AG09309 (cell line): ENCODE measurements at places on chromosomes 1 and 21.
A peak's percentile ranks its signal among the peaks of the same experiment; 100 is the strongest.

DNA sequence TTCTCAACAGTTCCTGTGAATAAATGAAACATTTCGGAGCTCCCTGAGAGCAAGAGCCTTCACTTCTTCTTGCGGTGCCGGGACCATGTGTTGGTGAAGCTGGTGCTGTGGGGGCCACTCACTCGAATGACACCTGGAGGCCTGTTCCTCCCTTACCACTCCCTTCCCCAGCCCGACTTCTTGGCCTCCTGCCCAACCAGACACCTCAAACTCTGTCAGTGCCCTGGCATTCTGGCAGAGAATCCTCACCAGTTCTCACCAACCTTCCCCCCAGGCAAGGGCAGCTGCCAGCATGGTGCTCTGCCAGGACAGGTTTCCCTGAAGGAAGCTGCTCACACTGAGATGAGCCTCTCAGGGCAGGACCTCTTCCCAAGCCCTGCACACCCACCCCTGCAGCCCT, 68.3 kb downstream of the MPZL1 start:
- no peak for DNase-seq

- no peak for DNase-seq
Observed at GRCh38 chr1:99573431-99574217, 72.3 kb upstream of the PALMD start.

- no peak for DNase-seq
Observed at GRCh38 chr1:37184789-37185188, 150.5 kb upstream of the GRIK3 start.

DNA sequence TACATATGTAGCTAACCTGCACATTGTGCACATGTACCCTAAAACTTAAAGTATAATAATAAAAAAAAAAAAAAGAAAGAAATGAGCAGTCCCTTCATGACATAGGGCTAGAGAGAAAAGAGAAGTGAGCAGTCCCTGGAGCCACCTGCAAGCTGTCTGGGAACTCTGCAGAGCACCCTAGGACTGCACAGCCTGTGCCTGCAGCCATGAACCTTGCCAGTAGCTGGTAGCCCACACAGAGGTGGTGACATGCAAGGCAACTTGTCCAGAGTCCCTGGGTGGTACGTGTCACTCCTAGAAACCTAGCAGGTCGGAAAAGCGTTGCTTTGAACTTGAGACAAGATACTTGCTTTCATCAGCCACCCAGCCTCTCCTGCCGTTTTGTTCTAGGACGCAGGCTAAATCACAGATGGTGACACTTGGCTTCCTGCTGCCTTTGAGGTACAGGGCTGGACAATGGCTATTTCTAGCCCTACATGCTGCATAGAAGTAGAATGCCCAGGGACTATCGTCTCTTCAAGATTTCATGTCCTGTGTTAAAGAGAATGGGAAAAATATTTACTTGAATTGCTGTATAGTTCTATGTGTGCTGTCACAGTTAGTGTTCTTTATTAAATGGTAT, 260.9 kb downstream of the LTN1 start:
- no peak for DNase-seq

- DNase-seq, result no peak
Observed at GRCh38 chr21:41663805-41664788, 102.8 kb downstream of the RIPK4 start.

DNA sequence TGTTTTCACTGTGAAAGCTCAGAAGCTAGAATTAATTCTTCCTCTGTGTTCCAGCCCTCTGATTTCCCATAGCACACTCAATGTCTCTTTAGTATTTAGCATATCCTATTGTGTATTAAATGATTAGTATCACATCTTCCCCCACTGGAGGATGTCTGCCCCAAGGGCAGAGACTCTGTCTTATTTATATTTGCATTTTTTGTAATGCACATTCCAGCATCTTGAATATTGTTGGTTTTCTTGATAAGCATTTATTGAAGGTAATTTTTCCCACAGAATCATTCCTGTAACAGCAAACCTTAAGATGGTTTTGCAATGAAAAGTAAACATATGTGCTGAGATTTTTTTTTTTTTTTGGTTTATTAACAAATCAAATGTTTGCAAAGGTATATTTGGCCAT, 34.1 kb downstream of the CENPF start:
- DNase-seq, result no peak

GRCh38 chr1:117607471-117607870, 1.6 kb downstream of the TENT5C start:
- DNase-seq, result no peak

DNA sequence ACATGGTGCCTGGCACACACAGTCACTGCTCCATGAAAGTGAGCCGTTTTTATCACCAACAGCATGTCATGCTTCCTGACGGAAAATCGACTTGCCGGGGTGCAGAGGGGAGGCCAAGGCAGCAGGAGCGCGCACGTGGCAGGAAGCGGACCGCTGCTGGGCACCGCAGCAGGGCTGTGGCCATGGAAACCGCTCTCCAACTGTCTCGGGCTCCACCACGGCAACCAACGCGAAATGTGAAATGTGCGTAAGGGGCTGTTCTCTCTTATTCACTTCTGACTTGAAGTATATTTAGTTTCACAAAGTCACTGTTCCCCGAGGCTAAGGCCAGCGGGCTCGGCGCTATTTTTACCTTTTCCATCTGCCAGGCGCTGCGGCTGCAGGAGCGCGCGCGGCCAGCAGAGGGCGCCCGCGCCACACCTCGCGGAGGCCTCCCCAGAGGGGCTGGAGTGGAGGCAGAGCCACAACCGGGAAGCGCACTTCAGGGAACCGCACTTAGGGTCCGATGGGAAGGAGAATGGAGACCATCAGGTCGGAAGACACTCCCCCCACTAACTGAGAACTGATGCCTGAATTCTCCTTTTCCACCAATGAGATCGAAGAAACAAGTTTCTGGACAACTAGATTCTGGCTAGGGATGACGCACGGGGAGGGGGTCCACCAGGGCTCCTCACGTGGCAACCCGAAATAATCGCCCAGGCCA, 19.7 kb downstream of the RCC2 start:
- DNase-seq, result no peak

DNA sequence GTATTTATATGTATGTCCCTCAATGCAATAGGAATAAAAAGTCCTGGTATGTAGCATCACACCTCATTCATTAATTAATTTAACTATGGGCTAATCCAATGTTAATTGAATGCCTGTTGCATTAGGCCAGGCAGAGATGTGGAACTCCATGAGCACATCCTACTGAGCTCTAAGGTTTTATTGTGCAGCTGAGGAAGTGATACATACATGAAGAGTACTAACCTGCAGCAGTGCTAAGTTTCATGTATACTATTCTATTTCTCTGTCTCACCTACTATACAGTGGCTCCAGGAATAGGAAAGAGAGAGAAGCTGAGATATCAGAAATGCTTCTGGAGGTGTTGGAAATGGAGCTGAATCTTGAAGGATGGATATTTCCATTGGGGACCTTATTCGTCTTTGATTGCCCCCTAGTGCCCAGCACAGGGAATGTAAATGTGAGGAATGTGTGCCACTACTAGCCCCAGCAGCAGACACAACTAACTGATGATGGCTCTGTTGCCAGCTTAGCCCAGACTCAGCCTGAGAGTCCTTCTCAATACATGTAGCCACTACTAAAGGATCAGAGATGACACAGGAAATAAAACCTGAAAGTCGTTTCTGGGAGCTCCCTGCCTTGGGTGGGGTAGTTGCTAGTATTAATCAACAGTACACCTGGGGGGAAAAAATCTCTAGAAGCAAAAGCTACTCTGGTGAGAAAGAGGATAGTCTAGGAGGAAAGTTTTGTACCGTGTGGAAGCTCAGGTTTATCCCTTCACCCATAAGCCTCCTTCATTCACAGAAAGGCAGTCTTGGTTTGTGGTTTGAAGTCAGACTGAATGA, 173.3 kb upstream of the FOXD3 start:
- DNase-seq, result peak; percentile 21

DNA sequence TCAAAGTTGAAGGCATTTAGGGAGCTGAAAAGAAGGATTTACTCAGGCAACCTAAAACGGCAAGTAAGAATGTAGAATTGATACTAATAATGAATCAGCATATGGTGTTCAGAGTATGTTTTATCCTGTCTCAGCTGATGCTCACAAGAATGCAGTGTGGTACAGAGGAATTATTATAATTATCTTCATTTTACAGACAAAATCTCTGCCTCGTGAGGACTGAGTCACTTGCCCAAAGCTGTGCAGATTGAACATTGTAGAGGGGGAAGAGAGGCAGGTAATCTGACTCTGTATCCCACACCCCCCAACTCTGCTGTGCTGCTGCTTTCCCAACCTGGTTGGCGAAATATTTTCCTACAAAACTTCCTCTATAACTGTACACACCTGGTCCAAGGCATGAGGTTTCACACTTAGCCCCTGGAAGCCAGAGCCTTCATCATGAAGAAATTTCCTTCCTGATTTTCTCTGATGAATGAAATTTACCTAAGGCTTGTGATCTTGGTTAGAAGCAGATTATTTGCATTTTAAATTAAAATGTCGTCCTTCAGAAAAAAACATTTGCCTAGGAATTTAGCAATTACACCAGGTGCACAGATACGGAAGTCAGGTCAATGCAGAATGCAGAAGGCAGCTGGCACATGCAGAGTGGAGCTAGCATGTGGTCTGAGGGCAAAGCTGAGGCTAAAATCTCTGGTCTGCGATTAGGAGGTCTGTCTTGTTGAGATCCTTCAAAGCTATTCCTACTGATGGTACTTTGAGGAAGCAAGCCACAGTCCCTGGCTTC, 52.8 kb downstream of the DPT start:
- no peak for DNase-seq

GRCh38 chr1:210232511-210233215, at the start of gene SERTAD4:
SERTAD4 (plus strand) TSS chr1:210232796; CDS start chr1:210237961, 5,165 bp downstream.
- DNase-seq, result no peak

- no peak for DNase-seq
Observed at GRCh38 chr21:45421846-45422775, 17.1 kb downstream of the COL18A1 start.

- no peak for DNase-seq
Observed at GRCh38 chr1:205849619-205850355, at the start of gene PM20D1. PM20D1 (minus strand) TSS chr1:205850132; CDS start chr1:205850072, 60 bp downstream.

DNA sequence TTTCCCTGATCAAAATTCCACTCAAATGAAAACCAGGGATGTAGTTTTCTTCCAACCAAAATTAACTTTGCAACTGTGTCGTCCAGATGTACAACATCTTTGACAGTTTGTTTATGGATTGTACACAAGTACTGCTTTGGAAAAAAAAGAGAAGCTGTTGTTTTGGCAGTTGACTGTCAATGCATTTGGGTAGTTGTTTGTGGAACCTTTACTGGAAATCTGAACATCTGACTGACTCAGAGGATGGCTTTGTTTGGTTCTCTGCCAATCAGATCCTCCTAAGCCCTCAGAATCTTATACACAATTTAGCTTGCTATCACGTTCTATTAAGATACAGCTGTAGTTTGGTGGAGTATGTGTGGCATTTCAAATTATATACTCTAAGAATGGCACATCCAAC, 195.0 kb downstream of the KCNK2 start:
- DNase-seq, result no peak

- no peak for DNase-seq
Observed at GRCh38 chr1:219401724-219402625, 210.9 kb downstream of the ZC3H11B start.

DNA sequence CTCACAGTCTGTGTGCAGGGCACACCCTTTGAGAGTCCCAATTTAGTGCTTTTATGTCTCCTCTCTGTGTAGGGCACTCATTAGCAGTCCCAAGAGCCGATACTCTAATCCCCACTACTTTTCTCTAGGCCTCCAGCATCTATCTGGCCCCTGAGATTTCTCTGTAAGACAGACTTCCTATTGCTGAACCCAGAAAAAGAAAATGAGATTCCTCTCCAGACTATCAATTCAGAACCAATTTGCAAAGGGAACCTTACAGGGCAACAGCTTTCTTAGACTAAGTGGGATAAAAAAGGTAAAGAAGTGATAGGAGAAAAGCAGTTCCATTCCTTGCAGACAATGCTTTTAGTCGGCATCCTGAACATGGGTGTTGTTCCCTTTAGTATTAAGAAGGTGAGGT, 172.2 kb downstream of the EDEM3 start:
- DNase-seq, result no peak

DNA sequence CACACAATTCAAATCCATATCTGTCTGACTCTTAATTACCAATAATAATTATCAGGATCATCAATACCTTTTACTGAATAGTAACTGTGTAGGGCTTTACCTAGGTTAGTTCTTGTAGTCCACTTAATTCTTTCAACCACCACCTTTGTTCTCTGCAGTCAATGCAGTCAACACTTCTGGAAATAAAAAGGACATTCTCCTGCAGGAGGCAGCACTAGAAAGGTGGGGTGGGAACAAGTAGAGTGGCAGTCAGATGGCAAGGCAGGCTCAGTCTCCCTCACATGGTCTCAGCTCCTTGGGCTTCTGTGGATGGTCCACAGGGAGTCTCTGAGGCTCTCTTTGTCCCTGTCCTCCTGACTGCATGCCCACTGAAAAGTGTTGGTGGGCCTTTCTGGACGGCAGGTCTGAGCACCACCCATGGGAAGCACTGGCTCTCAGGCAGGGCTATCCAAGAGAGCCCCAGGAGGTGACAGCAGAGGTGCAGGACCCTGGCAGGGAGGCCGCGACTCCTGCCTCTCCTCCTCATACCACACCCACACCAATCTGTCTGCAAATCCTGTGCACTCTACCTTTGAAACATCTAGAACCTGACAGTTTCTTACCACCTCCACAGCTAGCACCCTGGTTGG, 237.3 kb downstream of the FOXD2 start:
- no peak for DNase-seq

GRCh38 chr1:92511541-92511940, 24.8 kb upstream of the GFI1 start:
- DNase-seq, result no peak

- DNase-seq, result peak; percentile 55
Observed at GRCh38 chr1:16181887-16182719, 26.2 kb upstream of the EPHA2 start.

DNA sequence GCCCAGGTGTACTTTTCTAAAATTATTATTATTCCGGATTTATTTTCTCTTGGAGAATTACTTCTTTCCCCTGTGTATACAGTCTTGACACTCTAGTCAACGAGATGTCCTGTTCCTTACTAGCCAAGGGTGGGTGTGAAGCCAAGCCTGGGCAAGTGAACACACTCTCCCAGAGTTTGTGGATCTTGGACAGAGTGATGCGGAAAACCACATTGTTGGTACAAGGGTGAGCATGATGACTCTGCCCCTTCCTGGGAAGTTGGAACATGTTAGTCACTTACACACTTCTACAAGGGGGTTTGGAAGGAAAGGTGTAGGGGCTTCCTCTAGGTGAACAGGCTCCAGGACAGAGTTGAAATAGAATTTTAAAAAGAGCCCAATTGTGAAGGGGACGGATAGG, 20.0 kb upstream of the RD3 start:
- no peak for DNase-seq

GRCh38 chr1:72917920-72918319, 635.6 kb upstream of the NEGR1 start:
- DNase-seq, result no peak

GRCh38 chr1:106584107-106584506, 472.4 kb upstream of the PRMT6 start:
- DNase-seq, result peak; percentile 2

DNA sequence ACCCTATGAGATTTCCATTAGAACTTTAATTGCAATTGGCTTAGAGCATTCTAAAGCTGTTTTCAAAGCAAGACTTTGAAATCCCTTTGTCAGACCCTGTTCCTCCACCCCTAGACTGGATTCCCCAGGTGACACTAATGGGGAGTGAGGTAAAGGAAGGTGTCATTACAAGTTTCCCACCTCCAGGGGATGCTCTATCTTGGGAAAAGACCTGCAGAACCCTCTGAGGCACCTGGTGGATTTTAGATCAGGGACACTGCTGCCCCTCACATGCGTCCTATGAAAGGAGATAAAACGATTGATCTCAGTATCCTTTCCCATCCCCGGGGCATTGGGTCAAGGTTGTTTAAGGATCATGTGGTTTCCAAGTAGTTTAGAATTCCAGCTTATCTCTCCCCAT, 80.3 kb upstream of the RGS4 start:
- no peak for DNase-seq

- no peak for DNase-seq
Observed at GRCh38 chr1:25971066-25971810, 26.6 kb downstream of the PAFAH2 start.
